ENCODE measurements at places on chromosomes 1 and 21. TPM values are rescaled to one million over a fixed set of nuclear protein-coding genes. Genes with fewer than 3 reads are reported as not detected.
A peak's percentile ranks its signal among the peaks of the same experiment; 100 is the strongest.

DNA sequence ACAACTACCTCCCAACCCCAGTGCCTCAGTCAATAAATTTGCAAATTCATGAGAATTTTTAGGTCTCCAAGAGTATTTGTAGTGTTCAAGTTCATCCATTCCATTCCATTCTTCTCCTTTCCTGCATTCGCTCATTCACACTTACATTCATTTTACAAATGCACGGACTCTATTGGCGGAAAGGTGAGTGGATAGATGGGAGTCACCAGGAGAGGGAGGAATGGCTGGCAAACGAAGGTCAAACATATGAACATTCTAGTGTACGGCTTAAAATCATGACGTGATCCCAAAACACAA lies 2.5 kb downstream of the LORICRIN start:
- DNase-seq: no peak

GRCh38 chr1:155961937-155962336 lies 16.4 kb downstream of the ARHGEF2 start:
- peak; percentile 94 for DNase-seq

- DNase-seq: no peak
These were observed 94.7 kb downstream of the DMRTA2 start for GRCh38 chr1:50328552-50328951.

DNA sequence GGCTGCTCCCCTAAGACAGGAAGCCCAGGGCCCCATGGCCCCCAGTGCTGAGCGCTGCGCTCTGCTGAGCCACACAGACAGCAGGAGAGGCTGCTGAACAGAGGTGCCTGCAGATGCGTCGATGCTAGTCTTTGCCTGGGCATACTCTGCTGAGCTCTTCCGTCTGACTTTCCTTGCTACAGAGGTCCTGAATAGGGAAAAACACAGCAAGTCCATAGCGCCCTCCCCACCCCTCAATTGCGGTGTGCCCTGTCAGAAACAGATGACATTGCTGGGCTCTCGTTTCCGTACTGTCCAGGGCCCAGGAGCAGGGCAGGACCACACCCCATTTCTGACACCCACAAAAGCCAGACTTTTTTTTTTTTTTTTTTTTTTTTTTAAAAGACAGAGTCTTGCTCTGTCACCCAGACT lies 252.5 kb downstream of the SDCCAG8 start:
- DNase-seq: no peak

RGS8 gene
- total RNA-seq: not detected

CEPT1 gene
- total RNA-seq: 24.5 TPM

GRCh38 chr1:1160281-1160930 lies 13.3 kb upstream of the TTLL10 start:
- DNase-seq: no peak

DNA sequence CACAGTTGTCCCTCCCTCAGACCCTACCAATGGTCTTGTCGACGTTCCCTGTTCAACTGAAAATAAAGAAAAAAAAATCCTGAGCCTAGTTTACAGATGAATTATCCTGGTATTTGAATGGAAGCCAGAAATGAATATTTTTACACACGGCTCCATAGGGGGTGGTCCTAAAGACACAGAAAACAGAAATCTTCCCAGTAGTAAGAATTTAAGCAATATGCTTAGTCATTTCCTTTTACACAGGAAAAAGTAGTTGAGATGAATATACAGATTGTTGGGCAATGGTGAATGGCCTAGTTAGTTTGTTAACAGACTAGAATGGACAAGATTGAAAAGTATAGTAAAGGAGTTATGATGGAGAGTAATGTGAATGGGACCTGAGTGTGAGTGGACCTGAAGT lies 67.4 kb downstream of the RGS18 start:
- DNase-seq: no peak

GRCh38 chr1:15178571-15179484 lies 25.3 kb downstream of the TMEM51 start:
- no peak for DNase-seq

OVAAL gene
- not detected for total RNA-seq

DNA sequence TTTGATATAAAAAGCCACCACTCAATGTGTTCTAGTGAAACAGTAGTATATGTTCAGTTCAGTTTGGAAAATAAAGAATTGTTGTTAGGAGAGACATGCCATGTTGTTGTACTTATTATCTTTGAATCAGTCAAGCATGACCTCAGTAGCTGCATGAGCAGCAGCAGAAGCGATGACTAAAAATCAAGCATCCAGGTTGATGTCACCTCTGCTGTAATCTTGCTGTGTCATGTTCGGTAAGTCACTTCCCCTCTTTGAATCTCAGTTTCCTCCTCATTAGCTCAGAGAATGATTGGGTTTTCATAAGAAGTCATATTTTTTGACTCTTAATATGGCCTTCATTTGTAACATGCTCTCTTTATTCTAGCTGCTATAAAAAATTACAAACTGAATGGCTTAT lies 428.4 kb upstream of the B3GALT2 start:
- DNase-seq: no peak

DNA sequence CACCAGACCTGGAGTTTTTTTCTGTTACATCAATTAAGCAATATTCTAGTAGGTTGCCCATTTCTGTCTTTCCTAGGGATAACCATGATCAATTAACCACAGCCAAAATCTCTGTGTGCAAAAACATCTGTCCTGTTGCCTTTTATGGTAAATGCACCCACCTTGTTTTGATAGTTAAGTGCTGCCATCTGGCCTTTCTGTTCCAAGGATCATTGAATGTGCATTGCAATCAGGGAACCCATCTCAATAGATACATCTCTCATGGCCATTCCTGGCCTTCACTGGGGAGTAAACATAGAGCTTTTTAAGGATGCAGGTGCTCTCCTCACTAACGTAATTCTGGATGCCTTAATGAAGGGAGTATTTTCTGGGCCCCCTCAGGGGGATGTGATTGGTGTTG lies 111.8 kb upstream of the KIAA1614 start:
- DNase-seq: no peak

DNA sequence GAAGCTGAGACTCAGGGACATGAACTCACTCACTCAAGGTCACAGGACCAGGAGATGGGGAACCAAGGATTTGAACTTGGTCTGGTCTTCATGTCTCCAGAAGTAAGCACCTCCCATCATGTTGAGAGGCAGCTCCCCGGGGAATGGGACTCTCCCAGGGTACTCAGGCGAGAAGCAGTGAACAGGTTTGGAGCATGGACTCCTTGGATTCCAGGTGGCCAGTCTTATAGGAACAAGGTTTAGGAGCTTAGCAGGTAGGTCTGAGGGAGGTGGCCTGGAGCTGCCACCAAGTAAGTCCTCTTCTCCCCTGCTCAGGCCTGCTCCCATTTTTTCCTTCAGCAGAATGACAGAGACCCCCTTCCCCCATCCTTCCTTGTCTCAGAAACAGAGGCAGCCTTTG lies 14.9 kb upstream of the ARHGEF10L start:
- DNase-seq: no peak

LCE1F gene
- total RNA-seq: not detected

- no peak for DNase-seq
These were observed 40.3 kb upstream of the ARHGEF16 start for GRCh38 chr1:3413975-3414710.

- no peak for DNase-seq
These were observed 4.1 kb upstream of the CDC42BPA start for GRCh38 chr1:227322376-227322775.

DNA sequence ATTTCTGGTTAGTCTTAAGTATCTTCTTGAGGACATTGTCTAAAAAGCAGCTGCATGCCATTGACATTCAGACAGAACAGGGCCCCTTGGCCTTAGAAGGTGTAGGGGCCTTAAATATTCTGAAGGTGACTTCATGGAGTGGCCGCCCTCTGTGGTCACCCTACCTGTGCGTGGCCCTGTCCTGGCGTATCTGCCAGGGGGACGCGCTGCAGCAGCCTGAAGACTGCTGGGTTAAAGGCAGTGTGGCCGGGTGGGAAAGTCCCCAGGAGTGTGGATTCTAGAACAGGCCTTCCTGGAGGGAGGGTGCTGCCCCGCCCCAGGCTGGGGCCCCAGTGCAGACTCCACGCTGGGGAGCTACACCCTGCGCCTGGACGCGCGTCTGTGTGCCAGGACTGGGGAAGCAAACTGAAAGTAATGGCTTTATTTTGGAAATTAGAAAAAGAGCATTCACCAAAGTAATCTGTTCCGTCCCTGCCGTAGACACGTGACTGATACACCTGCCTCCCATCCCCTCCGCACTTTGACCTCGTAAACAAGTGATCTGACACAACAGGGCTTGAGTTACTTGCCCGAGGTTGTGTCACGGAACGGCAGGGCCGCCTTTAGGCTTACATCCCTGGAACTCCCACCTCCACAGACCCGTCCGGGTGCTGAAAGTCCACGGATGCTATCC lies 1.8 kb downstream of the AGPAT3 start:
- no peak for DNase-seq

GRCh38 chr1:85025940-85026339 lies 22.4 kb downstream of the MCOLN3 start:
- DNase-seq: no peak

FMO3 gene
- 3.7 TPM for total RNA-seq

IQGAP3 gene
- 0.58 TPM for total RNA-seq

SIPA1L2 gene
- total RNA-seq: 27.6 TPM

- DNase-seq: no peak
These were observed 31.4 kb upstream of the LMX1A start for GRCh38 chr1:165387961-165388360.

GRCh38 chr1:30610917-30611316 lies 112.5 kb downstream of the MATN1 start:
- DNase-seq: no peak

DNA sequence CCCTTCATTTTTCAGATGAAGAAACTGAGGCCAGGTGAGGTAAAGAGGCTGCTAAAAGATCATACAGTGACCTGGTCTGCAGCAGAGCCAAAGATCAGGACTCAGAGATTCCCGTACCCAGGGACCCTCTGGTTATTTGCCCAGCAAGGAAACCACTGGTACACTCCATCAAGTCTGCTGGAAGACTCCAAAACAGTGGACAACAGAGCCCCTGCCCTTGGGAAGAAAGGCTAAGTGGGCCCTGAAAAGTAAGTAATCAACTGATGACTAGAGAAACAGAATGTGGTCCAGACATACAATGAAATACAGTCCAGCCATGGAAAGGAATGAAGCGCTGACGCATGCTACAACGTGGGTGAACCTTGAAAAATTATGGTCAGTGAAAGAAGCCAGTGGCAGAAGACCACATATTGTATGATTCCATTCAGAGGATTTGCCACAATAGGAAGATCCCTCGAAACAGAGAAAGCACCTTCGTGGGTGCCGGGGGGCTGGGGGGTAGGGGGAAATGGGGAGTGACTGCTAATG lies 106.4 kb downstream of the ETS2 start:
- DNase-seq: no peak

GRCh38 chr1:209232197-209232596 lies 351.3 kb upstream of the CAMK1G start:
- DNase-seq: no peak

DNA sequence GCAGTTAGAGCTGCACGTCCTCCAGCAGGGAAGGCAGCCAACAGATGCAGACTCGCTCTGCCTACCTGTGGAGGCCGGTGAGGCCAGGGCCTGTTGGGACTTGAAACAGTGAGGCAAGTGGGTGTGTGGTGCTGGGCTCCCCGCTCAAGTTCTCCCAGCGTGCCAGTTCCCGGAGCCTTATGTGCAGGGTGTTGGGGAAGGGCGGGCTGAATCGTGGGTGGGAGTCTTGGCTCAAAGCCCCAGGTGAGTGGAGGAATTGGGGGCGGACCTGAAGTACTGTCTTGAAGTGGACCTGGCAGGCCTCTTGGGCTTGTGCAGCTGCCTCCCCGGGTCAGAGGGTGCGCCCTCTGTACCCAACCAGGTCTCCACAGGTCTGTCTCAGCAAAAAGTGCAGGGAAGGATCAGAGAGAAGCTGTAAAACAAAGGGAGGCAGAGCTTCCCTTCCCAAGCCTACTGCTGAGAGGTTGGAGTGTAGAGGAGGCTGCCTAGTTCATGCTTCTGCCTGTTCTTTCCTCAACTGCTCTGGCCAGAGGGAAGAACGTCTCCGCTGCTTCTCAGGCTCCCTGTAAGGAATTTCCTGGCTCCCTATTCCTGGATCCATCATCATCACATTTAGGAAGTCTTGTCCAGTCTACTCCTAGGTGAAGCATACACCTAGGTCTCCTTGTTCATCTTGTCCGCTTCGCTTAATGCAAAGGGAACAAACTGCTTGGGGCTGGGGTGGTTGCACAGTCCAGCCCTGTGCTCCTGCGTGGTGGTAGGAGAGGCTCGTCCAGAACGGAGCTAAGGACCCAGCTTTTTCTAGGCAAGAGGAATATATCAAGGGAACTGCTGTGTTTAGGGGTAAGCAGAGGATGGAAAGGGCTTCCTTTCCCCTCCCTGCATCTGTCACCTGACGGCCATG lies 14.9 kb downstream of the UTP11 start:
- no peak for DNase-seq

GRCh38 chr1:118927427-118928187 lies 60.5 kb downstream of the TBX15 start:
- DNase-seq: no peak

- DNase-seq: no peak
These were observed 106.8 kb upstream of the FAM78B start for GRCh38 chr1:166273618-166274017.

SELE gene
- 14.8 TPM for total RNA-seq

Data from aorta (tissue), 5 donors.